ENCODE measurements at places on chromosomes 11 and 22.

GRCh38 chr11:74493791-74494630 lies 487 bp upstream of the LIPT2 start:
- no peak for DNase-seq

GRCh38 chr11:112885744-112886433 lies 75.3 kb upstream of the NCAM1 start:
- DNase-seq: no peak

- DNase-seq: no peak
These were observed 64.2 kb downstream of the LIF start for GRCh38 chr22:30182350-30182745.

- DNase-seq: no peak
These were observed 728.1 kb downstream of the BRD1 start for GRCh38 chr22:49099496-49100124.

DNA sequence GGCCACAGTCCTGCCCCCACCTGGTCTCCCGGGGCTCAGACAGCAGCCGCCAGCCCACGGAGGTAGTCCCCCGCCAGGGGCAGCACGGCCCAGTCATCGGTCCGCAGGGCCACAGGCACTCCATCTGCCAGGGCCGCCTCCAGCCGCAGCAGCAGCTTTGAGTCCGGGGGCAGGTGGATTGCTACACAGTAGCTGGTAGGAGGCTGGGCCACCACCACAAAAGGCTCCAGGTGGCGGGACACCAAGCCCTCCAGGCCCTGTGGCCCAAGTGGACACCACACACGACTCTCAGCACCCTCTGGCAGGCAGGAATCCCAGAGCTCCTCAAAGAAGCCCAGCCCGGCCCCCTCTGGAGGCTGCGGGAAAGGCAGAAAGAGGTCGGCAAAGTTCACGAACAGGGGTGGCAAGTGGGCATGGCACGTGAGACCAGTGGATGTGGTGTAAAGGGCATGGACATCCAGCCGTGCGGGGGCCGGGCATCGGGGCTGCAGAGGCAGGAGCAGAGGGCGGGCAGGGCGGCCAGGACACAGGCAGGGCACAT lies 2.9 kb downstream of the AP5B1 start:
- DNase-seq: no peak

DNA sequence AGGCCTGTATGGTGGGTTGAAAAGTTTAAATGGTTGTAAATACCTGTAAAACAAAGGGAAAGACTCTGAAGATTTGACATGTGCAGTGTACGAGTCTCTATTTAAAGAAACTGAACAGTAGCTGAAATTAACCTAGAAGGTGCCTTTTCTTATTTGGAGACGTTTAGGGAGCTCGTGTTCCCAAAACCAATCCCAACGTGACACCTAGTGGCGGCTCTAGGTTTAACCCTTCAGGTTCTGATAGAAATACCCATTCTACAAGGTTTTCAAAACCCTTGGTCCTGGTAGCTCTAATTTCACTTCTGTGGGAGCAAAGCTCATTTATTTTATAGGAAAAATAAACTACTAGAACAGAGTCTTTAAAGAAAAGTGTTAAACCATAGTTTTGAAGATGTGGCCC lies 258.3 kb downstream of the LRRC4C start:
- no peak for DNase-seq

GRCh38 chr11:116687458-116688201 lies 85.2 kb downstream of the BUD13 start:
- DNase-seq: no peak

DNA sequence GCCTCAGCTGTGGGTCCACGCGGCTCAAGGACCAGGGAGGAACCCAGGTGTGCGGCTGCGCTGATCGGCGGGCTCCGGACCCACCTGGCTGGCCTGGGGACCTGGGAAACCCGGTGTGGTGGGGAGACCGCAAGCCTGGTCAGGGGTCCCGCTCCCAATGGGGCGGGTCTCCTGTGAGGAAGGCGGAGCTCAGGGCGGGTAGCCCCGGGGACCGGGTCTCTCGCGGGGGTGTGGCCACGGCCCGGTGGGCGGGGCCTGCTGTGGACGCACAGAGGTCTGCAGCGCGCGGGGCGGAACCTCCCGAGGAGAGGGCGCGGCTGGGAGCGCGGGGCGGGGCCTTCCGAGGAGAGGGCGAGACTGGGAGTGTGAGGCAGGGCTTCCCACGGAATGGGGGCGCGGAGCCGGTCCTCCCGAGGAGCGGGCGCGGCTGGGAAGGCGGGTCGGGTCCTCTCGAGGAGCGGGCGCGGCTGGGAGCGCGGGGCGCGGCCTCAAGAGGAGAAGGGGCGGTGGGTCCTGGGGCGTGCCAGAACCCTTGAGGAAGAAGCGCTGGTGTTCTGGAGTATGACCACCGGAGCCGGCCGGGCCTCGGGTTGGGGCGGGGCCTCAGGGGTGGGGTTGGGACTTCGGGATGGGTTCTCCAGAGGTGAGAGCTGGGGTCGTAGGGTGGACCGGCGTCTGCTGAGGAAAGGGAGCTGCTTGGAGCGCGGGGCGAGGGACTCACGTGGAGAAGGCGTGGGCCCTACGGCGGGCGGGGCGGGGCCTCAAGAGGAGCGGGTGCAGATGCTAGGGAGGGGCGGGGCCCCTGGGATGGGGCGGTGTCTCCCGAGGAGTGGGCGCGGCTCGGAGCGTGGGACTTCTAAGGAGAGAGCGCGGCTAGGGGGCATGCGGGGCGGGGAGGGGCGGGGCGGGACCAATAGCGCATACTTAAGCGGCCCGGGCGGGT lies 20.8 kb downstream of the DGCR6L start:
- no peak for DNase-seq

- no peak for DNase-seq
These were observed 52.7 kb downstream of the FLRT1 start for GRCh38 chr11:64088162-64089026.

DNA sequence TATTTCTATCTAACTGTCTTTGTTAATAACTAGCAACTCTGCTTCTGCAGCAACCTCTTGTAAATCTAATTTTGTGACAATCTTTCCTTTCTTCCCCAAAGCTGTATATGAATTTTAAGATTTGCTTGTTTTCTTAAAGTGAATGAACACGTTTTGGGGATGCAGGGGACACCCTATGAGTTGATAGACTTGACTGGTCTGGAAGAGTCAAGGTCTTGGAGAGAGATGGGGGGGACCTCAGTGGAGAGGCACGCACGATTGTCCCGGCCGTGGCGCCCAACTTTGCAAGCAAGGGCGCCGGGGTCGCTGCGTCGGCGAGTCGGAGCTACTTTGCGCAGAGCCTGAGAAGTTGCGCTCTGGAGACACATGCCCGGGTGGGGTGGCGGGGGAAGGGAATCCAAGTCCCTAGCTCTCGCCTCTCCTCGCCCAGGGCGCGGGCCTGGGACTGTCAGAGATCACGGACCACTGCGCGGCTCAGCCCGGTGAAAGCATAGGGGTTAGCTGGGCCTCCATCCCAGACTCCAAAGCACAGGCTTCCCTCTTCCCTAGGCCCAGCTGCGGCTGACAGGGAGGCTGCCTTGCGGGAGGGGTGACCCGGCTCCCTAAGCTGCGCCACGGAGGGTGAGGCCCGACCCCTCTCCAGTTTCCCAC lies 854 bp downstream of the ABCC8 start:
- DNase-seq: no peak

DNA sequence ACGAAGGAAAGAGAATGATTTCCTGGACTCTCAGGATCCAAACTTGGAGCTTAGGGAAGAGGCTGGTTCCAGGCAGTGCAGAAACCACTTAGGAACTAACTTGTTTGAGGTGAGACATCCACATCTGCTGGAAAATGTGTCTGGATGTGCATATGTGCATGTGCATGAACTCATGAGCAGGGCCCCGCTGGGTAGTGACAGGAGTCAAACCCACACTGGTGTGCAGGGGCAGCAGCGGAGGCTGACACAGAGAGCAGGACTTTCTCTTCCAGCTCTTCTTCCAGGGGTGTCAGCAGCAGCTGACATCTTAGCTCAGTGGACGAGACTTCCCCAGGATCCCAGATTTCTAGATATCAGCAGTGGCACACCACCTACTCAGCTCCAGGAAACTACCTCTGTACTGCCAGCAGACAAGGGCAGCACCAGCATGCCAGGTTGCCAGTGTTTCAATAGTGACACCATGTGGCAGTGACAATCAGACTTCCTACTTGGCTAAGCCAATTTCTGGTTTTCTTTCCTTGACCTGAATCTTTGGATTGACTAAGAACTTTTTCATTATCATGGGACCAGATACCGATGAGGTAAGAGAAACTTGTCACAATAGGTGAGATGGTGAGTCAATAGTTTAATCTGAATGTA lies 227.5 kb upstream of the ZC3H12C start:
- DNase-seq: no peak

DNA sequence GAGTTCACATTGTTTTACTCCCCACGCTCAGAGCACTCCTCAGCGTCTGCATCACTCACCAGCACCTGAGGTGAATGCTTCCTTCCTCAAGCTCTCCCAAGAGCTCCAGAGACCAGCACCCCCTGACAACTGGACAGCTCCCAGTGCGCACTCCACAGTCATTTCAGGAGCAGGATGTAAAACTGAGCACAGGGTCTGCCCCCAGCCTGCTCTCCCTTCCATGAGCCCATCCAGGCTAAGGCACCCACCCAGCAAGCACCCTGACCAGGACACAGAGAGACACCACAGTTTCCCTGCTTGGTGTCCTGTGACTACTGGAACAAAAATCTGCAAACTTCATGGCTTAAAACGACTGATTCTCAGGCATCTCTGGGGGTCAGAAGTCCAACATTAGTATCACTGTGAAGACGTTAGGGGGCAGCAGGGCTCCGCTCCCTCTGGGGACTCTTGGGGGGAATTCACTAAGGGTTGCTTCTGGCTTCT lies 3.3 kb downstream of the SCGB1D2 start:
- no peak for DNase-seq

DNA sequence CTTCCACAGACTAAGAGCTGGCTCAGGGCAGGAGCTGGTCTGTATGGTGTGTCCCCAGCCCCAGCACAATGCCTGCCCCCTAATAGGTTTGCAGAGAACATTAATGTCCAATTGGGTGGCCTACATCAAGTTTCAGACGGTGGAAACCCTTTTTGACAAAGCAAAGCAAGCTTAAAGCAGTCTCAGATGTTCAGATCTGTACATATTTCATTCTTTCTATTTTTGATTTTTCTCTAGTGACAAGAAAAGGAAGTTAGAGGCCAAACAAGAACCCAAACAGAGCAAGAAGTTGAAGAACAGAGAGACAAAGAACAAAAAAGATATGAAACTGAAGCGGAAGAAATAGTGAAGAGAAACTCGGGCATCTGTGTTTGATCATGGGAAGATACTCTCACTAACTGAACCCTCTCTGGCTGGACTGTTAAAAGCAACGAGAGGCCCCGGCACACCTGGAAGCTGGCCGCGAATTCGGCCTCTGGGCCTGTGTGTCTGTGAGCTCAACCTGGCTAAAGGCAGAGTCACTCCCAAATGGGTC lies 40.5 kb downstream of the NAT10 start:
- DNase-seq: no peak
